Activated B cell treated with CpG ODN at 0.5 μM for 24 hours (primary cell): ENCODE measurements at places on chromosomes 6 and 20. TPM values are rescaled to one million over a fixed set of nuclear protein-coding genes. Genes with fewer than 3 reads are reported as not detected.

Gene NNAT
- 0.40 TPM in 1 of 2 replicates, not detected in the other for total RNA-seq

- H3K27me3 ChIP-seq: peaks cover 3% of the 10 kb centered on the region
- peaks cover 26% of the 10 kb centered on the region for H3K4me1 ChIP-seq
- H3K36me3 ChIP-seq: peaks cover 11% of the 10 kb centered on the region
- peak overlapping the region; percentile 96 for H3K4me3 ChIP-seq
- H3K27ac ChIP-seq: peak overlapping the region; percentile 98
Measured at GRCh38 chr6:26568601-26569432, 27.9 kb upstream of the ABT1 start.

- no peaks in the 10 kb centered on the region for H3K36me3 ChIP-seq
- H3K4me3 ChIP-seq: no peak overlapping the region
- no peaks in the 10 kb centered on the region for H3K4me1 ChIP-seq
Measured at GRCh38 chr6:65566117-65566516, 140.9 kb downstream of the EYS start.

Gene DEFB119
- not detected in 2 replicates for total RNA-seq

- no peaks in the 10 kb centered on the region for H3K27me3 ChIP-seq
- no peak for DNase-seq
- no peak overlapping the region for H3K27ac ChIP-seq
Measured at GRCh38 chr20:41428285-41428684, 61.7 kb upstream of the EMILIN3 start.

- H3K36me3 ChIP-seq: no peaks in the 10 kb centered on the region
- H3K4me1 ChIP-seq: no peaks in the 10 kb centered on the region
- no peaks in the 10 kb centered on the region for H3K27me3 ChIP-seq
- no peak overlapping the region for H3K27ac ChIP-seq
Measured at GRCh38 chr20:41394931-41395666, 28.5 kb upstream of the EMILIN3 start.

DNA sequence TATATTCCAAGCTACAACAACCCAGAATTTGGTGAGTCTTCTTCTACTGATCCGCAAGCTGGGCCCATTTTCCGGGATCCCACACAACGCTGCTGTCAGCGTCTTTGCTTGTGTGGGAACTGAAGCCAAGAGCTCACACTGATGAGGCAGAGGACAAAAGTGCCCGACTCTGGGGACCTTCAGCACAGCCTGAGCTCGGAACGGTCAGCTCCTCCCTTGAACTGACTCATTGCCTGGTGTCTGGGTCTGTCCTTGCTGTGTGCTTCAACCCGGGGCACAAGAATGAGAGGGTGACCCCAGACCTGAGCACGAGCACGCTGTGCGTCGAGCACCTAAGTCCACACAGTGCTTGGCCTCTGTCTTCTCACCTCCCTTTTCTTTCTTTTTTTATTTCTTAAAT lies 33.5 kb downstream of the DACT2 start:
- no peaks in the 10 kb centered on the region for H3K36me3 ChIP-seq
- H3K4me1 ChIP-seq: no peaks in the 10 kb centered on the region
- H3K27me3 ChIP-seq: no peaks in the 10 kb centered on the region
- DNase-seq: no peak
- no peak overlapping the region for H3K4me3 ChIP-seq
- H3K27ac ChIP-seq: no peak overlapping the region

Gene METTL24
- total RNA-seq: not detected in 2 replicates

GRCh38 chr6:16157909-16158308 lies 29.0 kb downstream of the MYLIP start:
- no peak overlapping the region for H3K4me3 ChIP-seq
- no peaks in the 10 kb centered on the region for H3K27me3 ChIP-seq
- H3K4me1 ChIP-seq: no peaks in the 10 kb centered on the region

- no peak overlapping the region for H3K27ac ChIP-seq
- no peaks in the 10 kb centered on the region for H3K27me3 ChIP-seq
- H3K36me3 ChIP-seq: no peaks in the 10 kb centered on the region
- H3K4me3 ChIP-seq: no peak overlapping the region
Measured at GRCh38 chr6:163146036-163146435, 268.5 kb upstream of the QKI start.
